Panc1 (cell line): ENCODE measurements at places on chromosomes 2 and 18. TPM values are rescaled to one million over a fixed set of nuclear protein-coding genes. Genes with fewer than 3 reads are reported as not detected.

ANKRD30BL gene
- not detected for total RNA-seq

TMEM37 gene
- total RNA-seq, result 0.28 TPM

RPRM gene
- not detected for total RNA-seq

FAM237A gene
- total RNA-seq, result not detected

FNDC4 gene
- 1.3 TPM for total RNA-seq

ZNF396 gene
- 2.8 TPM for total RNA-seq

CMPK2 gene
- total RNA-seq, result 0.80 TPM

DSEL gene
- total RNA-seq, result 6.8 TPM

GMPPA gene
- 66.2 TPM for total RNA-seq

CCDC178 gene
- not detected for total RNA-seq

MC2R gene
- total RNA-seq, result 0.05 TPM

KIAA1328 gene
- 6.2 TPM for total RNA-seq

ACKR3 gene
- not detected for total RNA-seq

CFAP53 gene
- 0.23 TPM for total RNA-seq

CCL20 gene
- total RNA-seq, result not detected

C1GALT1C1L gene
- total RNA-seq, result 0.54 TPM

KANSL1L gene
- total RNA-seq, result 10.5 TPM

DES gene
- 0.69 TPM for total RNA-seq

CASP10 gene
- 0.87 TPM for total RNA-seq

DCDC2C gene
- total RNA-seq, result not detected

OSR1 gene
- total RNA-seq, result 4.4 TPM

MLPH gene
- 60.2 TPM for total RNA-seq

CNDP1 gene
- not detected for total RNA-seq

DLX2 gene
- total RNA-seq, result 4.4 TPM
